Head of caudate nucleus (tissue), 42 donors: ENCODE measurements at places on chromosomes 1 and 21.

DNA sequence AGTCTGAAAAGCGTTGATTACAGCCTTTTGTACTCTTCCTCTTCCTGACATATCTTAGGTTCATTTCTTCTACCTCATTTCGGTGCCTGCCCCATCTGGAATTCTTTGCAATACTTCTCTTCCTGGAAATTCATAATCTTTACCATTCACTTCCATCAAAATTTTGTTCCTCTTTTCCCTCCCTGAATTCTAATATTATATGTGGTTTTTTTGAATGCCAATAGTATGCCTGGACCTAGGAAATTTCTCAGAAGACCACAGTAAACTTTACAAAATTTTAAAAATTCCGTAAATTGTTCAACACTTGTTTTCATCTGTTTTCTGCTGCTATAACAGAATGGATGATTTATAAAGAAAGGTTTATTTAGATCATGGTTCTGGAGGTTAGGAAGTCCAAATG lies 76.8 kb downstream of the MAP3K7CL start:
- no peak for DNase-seq

DNA sequence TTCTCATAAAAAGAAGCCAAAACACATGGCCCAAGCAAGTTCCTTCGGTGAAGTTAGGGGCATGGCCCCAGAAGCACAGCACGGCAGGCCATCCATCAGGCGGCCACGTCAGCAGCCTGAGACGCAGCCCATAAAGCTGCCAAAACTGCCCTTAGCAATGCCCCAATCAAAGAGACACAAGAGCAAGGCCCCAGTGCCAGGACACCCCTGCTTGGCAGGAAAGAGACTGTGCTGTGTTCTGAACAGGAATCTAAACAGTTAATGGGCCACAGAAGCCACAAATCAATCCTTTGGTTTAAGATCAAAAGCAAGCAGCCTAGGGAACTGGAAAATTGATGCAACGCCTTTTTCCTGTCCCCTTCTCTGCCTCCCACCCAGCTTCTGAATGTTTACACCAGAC lies 497.0 kb upstream of the USP24 start:
- DNase-seq: no peak

DNA sequence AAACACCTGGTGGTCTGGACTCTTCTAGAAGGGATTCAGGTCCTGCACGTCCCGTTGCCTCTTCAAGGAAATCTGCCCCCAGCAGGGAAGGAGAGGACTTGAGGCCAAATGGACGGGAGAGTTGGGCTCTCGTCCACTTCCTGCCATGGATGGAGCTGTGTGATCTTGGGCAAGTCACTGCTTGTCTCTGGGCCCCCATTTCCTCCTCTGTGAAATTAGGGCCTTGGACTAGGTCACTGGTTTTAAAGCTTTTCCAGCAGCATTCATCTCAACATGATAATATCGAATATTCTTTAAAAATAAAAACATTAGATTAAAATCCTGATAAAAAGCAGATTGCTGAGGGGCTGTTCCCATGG lies 26.9 kb downstream of the LHX4 start:
- no peak for DNase-seq

GRCh38 chr21:33780631-33781030 lies 135.0 kb downstream of the ATP5PO start:
- no peak for DNase-seq

- DNase-seq: no peak
Measured at GRCh38 chr1:24801176-24801575, 55.9 kb downstream of the CLIC4 start.

DNA sequence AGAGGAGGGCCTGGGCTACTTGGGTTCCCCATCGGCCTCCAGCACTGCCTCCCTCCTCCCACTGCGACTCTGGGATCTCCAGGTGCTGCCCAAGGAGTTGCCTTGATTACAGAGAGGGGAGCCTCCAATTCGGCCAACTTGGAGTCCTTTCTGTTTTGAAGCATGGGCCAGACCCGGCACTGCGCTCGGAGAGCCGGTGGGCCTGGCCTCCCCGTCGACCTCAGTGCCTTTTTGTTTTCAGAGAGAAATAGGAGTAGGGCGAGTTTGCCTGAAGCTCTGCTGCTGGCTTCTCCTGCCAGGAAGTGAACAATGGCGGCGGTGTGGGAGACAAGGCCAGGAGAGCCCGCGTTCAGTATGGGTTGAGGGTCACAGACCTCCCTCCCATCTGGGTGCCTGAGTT lies 24.4 kb downstream of the EIF2D start:
- DNase-seq: no peak

- DNase-seq: peak; percentile 19
Measured at GRCh38 chr1:30040081-30041019, 683.0 kb downstream of the MATN1 start.

GRCh38 chr1:82297139-82297896 lies 496.6 kb downstream of the ADGRL2 start:
- DNase-seq: no peak

GRCh38 chr1:110556471-110556807 lies 37.5 kb upstream of the KCNA10 start:
- peak; percentile 73 for DNase-seq

DNA sequence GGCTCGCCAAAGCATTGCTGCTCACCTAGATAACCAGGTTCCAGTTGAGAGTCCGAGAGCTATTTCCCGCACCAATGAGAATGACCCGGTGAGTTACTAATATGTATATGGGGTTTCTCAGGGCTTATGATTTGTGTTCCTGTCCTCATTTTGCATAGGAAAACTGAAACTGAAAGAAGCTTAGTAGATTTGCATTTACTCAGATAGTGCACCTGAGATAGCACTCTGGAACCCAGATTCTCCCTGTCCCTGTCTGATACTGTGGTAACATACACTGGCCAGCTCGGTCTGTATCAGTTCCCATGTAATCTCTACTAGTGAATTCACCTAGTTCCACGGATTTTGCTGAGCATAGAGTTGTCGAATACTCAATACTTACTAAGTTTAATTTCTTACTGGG lies 28.1 kb downstream of the DAP3 start:
- DNase-seq: no peak

- no peak for DNase-seq
Measured at GRCh38 chr1:38332649-38333310, 286.2 kb upstream of the POU3F1 start.

- no peak for DNase-seq
Measured at GRCh38 chr1:18919197-18919905, 17.0 kb upstream of the ALDH4A1 start.

DNA sequence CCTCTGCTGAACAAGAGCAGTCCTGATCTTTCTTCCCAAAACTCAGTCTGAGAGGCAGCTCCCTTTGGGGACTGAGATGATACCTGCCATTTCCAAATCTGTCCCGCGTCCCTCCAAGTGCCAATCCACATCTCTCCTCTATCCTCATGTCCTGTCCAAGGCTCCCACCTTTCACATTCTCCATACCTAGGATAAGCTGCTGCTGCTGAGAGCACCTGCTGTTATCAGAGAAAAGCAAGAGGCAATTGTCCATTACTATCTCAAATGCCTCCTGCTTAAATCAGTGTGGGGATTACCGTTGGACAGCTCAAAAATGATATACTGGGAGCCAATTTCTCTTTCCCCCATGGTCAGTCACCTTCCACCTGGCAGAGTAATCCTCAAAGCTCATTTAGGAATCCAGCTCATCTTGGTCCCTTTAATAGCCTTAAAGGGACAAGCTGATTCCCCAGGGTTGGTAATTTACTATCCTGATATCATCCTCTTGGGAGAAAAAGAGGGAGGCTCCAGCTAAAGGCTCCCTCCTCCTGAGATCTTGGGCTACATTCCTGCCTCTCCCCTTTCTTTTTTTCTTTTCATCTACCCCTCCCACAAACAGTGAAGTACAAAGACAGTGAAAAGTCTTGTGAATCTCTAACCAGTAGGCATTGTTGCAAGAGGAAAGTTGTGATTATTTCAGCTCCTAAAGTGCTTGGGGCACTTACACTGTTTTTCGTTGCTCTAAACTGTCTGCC lies 278.1 kb upstream of the CAMK1G start:
- no peak for DNase-seq

DNA sequence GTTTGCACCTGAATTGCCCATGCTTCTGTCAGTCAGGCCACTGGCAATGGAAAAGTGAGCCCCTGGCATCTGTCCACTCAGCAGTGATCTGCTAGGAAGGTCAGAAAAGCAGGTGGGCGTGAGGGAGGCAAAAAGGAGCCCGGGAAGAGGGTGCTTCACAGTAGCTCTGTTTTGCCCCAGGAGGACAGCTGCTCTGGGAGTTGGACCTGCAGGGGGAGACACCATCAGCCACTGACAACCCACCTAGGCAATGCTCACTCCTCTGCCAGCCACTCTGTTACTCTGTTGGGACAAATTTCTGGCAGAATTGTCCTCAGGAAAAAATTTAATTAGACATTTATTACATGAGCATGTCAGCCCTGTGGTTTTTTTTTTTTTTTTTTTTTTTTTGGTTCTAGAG lies 146.4 kb downstream of the LRIG2 start:
- DNase-seq: no peak

- no peak for DNase-seq
Measured at GRCh38 chr1:59225594-59226316, 71.1 kb upstream of the FGGY start.

- no peak for DNase-seq
Measured at GRCh38 chr1:152107984-152108881, 7.0 kb downstream of the TCHH start.

- no peak for DNase-seq
Measured at GRCh38 chr1:79353224-79353623, 346.7 kb upstream of the ADGRL4 start.

DNA sequence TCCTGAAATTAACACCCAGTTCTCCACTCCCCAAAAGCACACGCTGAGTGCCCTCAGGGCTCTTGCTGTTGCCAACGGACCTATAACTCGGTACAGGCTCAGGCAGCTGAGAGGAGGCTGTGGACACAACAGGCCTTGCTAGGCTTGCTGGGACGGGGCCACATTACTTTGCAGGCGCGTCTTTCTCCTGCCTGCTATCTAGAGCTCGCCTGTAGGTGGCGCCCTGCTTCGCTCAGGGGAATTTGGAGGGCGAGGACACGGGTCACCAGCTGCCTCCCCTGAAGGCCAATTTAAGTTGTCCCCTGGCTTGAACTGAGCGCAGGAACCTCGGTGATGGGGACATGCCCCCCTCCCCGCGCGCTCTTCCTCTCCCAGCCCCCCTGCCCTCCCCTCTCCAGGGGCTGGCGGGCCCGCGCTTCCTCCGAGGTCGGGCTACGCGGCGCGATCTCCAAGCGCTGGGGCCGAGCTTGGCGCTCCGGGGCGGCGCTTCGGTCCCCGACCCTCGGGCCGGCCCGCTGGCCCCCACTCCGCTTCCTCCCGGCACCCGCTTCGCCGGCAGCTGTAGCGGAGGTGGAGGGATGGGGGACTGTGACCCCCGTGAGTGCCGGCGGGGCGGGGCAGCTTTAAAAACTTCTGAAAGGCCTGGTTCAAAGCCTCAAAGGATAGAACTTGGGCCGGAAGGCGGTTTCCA lies 32.4 kb upstream of the NFIA start:
- peak; percentile 91 for DNase-seq

GRCh38 chr1:75916834-75917233 lies 15.4 kb downstream of the ASB17 start:
- DNase-seq: no peak

GRCh38 chr1:84735483-84735882 lies 45.2 kb upstream of the SSX2IP start:
- no peak for DNase-seq

- DNase-seq: peak; percentile 45
Measured at GRCh38 chr1:77888081-77888780, at the start of gene NEXN. TSS of gene NEXN (plus strand) at chr1:77888624. CDS start at chr1:77916107, 27,483 bp downstream.

- DNase-seq: no peak
Measured at GRCh38 chr21:21188513-21189195, 190.4 kb downstream of the NCAM2 start.

DNA sequence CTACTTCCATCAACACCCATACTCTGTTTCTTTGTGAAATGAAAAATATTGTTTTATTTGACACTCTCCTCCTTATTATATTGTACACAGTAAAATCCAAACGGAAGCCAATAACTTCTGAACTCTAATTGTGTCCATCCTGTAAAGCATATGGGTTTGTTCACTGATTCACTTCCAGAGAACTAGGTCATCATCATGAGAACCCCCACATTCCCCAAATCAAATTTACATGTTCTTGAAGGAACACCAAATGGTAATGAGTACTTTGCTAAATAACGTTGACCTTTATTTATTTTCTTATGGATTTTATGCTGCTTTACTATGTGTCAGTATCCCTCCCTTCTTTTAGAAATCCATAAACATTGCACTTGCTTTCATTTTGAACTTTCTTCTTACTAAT lies 213.4 kb upstream of the CACYBP start:
- DNase-seq: no peak

DNA sequence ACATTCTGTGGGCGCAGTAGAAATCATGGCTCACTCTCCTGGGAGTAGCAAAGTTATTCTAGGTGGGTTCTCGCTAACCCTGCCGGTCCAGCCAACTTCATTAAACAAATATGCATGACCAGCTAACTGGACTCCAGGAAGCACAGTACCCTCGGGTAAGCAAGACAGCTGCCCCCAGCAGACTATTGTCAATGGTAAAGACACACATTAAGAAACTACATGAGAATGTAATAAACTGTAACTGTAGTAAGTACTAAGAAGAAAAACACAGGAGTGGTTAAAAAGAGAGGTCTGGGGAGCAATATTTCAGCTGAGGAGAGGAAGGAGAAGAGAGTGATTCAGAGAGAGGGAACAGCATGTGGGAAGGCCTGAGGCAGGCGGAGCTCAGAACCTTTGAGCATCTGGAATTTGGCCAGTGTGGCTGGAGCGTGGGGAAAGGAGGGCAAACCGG lies 7.4 kb downstream of the SLC2A5 start:
- no peak for DNase-seq

GRCh38 chr1:43565600-43566360 lies 35.1 kb downstream of the PTPRF start:
- DNase-seq: peak; percentile 63
